Activated CD4-positive, alpha-beta T cell treated with anti-CD3 and anti-CD28 coated beads, Interleukin-2, amount 50 U/mL, for 24 hours (primary cell): ENCODE measurements at places on chromosomes 11 and 22.

GRCh38 chr11:130828741-130829140, 87.5 kb downstream of the SNX19 start:
- no peak for DNase-seq

- DNase-seq: no peak
Observed at GRCh38 chr11:60867871-60868681, 734 bp downstream of the ZP1 start.

GRCh38 chr11:6557761-6558674, 45.4 kb downstream of the RRP8 start:
- DNase-seq: no peak

DNA sequence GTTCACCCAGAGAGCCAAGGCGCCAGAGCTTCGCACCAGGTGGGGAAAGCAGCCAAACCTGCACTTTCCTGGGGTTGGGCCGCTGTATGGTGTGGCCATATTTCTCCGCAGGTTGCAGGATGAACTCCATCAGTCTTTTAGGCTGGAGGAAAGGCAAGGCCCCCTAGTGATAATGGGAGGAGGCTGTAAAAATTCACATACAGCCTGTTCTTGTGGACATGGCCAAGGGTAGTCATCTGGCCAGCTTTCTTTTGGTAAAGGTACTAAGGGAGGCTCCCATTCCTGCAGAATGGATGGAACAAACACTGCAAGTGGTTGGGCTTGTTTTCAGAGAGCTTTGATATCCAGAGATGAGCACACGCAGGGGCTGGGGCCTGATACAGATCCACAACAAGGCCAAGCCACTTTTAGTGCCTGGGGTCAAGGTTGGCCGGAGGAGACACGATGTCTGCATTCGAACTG, 29.6 kb downstream of the C22orf31 start:
- DNase-seq: no peak

DNA sequence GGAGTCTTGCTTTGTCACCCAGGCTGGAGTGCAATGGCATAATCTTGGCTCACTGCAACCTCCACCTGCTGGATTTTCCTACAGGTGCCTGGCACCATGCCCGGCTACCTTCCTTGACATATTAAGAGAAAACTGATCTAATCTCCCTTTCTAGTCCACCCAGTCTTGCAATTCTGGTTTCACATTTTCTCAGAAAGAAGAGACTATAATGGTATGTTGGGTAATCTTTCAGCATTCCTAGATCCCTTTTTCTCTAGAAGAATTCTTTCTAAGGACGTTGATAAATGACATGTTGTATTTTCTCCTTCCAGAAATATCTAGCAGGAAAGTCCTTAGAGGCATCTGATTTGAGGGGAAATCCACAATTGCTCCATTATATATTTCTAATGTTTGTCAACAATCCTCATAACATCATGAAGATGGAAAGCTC, 10.4 kb upstream of the HSPA8 start:
- no peak for DNase-seq

DNA sequence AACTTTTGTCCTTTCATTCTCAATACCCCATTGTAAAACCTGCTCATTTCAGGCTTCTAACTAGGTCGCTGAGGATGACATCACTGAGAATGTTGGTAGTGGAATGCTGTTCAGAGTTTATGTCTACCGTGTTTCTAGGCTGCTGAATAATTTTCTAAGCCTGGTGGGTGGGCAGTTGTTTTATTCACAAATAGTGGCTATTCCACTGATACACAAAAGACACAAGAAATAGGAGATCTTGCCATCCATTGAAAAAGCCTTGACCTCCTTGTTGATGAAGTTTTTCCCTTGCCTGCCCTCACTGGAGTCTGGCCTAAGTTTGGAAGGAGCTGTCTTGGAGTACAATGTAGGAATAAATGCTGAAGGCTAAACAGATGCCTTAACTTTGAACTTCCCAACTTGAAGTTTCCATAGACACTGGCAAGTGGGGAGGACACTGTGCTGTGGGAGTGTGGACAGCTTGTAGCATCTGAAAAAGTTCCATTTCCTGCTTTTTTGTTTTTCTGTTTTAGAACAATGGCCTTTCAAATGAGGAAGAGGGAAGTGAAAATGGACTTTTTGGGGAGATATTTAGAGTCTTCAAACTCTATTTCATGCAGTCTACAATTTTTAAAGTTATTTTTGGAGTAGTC, 59.2 kb downstream of the TRIM44 start:
- DNase-seq: no peak

DNA sequence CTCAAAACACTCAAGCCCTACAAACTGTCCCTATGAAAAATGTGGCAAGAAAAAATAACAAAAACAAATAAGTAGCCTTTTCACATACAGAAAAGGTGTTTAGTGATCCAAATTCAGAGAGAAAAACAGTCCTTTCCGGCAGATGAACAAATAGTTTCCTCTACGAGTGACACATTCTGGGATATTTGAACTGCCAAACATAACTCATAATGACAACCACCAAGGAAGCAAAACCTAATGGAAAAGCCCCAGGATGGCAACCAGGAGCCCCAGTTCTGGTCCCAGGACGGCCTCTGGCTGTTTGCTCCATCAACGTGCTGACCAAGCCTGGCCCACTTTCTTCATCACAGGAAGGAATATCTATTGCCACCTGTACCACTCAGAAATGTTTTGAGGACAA, 6.0 kb downstream of the PACSIN2 start:
- no peak for DNase-seq

DNA sequence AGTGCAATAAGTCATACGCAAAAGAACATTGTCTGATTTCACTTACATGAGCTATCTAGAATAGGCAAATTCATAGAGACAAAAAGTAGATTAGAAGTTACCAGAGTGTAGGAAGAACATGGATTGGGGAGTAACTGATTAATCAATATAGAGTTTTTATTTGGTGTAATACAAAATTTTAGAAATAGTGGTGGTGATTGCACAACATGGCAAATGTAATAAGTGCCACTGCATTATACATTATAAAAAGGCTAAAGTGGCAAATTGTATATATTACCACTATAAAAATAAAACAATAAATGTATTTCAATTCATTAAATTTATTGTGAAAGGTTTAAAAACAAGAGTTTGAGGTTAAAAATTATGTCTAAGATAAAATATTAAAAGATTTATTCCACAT, 8.7 kb upstream of the OR51B4 start:
- no peak for DNase-seq

DNA sequence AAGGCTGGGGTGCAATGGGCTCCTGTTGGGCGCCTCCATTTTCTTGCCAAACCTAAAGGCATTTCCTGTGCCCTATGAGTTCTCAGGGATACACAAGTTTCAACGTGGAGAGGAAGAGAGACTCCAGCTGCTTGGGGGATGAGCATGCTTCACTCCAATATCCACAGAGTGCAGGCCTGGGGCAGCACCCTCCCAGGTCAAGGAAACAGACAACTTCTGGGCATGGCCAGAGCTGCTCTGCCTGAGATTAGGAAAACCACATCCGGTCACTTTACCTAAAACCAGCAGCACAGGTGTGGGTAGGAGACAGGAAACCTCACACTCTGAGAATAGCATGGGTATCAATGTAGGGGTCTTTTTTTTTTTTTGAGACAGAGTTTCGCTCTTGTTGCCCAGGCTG, 28.7 kb downstream of the TMEM184B start:
- no peak for DNase-seq

DNA sequence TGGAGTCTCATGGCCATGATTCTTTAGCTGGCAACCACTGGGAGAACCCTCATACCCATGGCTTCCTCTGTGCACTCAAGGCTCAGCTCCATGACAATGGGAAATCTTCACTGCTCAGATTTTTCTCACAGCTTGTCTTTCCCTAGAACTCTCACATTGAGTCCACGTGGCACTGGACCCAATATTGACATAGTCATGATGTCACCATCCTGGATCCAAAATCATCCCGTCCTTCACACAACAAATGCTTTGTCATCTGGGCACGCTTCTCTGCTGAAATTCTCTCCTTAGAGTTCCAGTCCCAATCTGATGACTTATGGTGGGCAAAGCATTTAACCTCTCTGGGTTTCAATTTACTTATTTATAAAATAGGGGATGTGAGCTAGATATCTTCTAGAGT, 37.7 kb upstream of the CD44 start:
- no peak for DNase-seq

GRCh38 chr11:68333173-68333572, 20.8 kb downstream of the LRP5 start:
- no peak for DNase-seq

- DNase-seq: no peak
Observed at GRCh38 chr11:2446590-2447252, 1.9 kb downstream of the KCNQ1 start.

DNA sequence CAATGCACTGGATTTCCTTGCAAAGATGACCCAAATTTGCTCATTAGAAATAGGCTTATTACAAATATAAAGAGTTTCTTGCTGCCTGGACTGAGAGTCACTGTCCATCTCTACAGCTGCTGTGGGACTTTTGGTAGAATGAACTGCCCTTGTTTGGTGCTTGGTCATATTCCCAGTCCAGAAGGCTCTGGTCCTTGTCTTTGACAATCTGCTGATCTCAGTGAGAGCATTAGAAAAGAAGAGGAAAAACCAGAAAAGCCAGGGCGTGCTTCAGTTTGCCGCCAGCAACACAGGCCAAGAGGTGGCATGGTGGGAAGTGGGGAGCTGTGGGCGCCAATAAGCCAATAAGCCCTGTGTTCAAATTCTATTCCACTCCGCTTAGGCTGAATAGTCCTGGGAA, 48.2 kb upstream of the PARVA start:
- no peak for DNase-seq

- no peak for DNase-seq
Observed at GRCh38 chr22:38935023-38935422, 22.4 kb upstream of the APOBEC3A start.

GRCh38 chr11:62345861-62346260, 8.6 kb downstream of the ASRGL1 start:
- no peak for DNase-seq

DNA sequence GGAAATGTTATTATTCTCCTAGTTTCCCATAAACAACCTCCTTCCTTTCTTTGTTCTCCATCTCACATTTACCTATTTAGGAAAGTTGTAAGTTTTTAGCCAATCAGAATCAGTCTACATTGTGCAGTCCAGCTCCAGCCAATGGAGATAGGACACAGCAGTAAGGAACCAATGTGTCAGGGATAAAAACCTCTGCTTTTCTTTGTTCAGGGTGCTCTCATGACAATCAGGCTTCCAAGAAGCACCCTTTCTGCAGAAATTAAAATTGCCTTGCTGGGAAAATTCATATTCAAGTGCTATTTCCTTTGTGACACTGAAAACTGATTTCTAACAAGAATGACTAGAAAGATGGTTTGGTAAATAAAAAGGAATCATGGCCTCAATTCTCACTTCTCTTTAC, 14.6 kb downstream of the SCGB2A1 start:
- DNase-seq: no peak

GRCh38 chr22:46064228-46064965, 85.9 kb upstream of the PPARA start:
- no peak for DNase-seq

DNA sequence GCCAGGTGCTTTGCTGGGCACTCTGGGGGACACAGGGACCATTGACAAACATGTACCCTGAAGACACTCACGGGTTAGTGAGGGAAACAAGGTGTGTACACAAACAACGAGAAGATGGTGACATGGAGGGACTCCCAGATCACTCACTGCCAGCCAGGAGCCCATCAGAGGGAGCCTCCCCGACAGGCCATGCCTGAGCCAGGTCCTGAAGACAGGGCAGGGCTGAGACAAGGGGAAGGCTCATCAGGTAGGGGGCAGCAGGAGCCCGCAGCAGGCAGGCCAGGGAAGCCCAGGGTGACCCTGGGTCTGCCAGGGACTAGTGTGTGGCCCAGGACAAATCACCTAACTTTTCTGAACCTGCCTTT, 127.9 kb downstream of the BUD13 start:
- DNase-seq: no peak
